Hindlimb muscle (tissue), 1 donor: ENCODE measurements at places on chromosomes 6 and 20.

GRCh38 chr20:14687313-14687712, 349.9 kb upstream of the FLRT3 start:
- no peak for DNase-seq

GRCh38 chr20:18533978-18534644, 26.4 kb downstream of the SEC23B start:
- no peak for DNase-seq

GRCh38 chr6:6810727-6811126, 222.2 kb downstream of the LY86 start:
- DNase-seq = no peak

- DNase-seq = peak; percentile 35
Observed at GRCh38 chr6:46626228-46626909, 26.2 kb downstream of the CYP39A1 start.

- DNase-seq = no peak
Observed at GRCh38 chr6:128532827-128533226, 12.4 kb upstream of the PTPRK start.

DNA sequence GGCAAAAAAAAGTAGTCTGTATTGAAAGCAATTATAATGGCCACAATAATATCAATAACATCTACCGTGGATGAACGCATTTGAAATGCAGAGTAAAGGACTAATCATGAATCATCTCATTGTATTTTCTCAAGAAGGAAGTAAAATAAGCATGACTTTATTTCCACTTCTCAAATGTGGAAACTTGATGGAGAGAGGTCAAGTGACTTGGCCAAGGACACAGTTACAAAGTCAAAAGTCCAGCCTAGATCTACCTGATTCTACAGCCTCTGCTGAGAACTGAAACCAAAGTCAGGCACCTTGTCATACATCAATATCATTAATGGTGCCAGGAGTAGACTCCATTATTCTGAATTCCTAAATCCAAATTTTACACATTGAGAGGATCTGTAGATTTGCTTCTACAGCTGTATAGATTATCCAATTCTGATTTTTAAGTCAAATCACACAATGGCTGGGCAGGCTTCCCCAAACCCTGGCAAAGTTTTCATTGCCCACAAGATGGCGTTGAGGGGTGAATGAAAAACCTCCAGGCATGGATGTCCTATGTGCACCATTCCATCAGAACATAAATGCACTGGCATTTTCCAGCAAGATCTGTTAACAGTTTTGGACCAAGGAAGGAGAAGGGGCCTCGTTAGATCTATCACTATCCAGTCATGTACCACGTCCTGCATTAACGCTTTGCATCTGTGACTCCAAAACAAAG, 423.1 kb downstream of the MAFB start:
- DNase-seq = no peak

DNA sequence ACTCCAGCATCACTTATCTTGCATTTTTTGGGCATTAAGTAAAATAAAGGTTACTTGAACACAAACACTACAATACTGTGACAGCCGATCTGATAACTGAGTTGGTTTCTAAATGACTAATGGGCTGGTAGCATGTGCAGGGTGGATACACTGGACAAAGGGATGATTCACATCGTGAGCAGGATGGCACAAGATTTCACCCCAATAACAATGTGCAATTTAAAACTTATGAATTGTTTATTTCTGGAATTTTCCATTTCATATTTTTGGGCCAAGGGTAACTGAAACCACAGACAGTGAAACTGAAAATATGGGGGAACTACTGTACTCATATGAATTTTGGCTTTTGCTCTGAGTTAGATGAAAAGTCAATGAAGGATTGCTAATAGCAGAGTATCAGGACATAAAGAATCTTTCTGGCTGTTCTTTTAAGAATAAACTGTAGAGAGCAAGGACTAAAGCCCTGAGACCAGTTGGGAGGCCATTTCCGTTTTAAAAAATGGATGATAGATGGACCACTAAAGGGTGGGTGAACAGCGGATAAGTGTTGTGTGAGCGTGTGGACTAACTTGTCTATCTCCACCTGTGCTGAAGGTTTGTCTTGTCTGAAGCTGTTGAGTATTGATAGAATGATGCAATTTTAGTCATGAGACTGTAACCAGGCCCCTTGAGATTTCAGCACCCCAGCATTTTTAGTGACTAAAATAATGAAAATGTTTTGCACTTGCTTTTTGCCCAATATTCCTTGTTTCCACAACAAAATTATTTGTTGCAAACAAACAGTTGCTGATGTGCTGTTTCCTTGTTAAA, 8.2 kb downstream of the SPINT3 start:
- no peak for DNase-seq

DNA sequence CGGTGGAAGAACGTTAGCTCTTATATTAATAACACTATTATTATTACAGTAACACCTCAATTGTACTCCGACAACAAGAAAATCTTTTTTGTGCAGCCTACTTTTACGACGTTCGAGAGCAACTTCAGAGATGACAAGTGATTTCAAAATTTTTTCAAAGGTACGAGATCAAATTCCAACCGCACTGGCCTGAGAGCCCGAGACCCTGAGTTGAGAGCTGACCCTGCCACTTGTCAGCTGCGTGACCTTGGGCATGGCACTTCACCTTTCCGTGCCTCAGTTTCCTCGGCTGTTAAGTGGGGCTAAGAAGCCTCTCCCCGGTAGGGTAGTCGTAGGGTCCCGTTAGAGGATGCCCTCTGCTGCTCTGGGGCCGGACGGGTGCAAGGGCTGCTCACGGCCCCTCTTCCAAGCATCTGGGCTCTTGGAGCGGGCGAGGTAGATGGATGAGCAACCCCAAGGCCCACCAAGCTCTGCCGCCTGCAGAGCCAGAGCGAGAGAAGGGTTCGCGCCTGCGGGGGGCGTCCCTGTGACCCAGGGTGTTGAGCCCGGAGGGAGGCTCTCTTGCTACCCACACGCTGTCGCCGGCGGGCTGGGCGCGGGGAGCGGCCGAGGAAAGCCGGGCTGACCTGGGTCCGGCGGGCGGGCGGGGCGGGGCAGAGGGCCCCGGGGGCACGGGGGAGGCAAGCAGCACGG, 510 bp downstream of the NDRG3 start:
- no peak for DNase-seq

DNA sequence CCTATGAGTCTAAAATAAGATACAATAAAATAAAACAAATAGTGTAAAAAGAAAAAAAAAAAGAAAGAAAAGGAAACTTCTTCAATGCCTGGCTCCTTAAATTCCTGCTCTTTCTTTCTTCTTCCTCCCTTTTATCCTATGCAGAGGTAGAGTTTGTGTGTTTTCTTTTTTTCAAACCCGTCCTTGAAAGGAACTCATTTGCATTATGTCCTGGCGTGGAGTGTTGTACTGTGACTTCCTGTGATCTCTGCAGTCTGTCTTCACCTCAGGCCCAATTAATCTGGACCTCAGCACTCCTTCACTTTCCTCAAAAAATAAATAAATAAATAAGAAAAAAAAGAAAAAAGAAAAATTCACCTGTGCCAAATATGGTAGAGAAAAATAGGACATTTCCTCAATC, 541.9 kb upstream of the SPTLC3 start:
- no peak for DNase-seq

- no peak for DNase-seq
Observed at GRCh38 chr20:49880177-49880576, 35.2 kb downstream of the SPATA2 start.

- DNase-seq = no peak
Observed at GRCh38 chr6:91476000-91476399, 889.1 kb upstream of the MAP3K7 start.

GRCh38 chr6:170013815-170014214, 262.4 kb downstream of the ERMARD start:
- DNase-seq = no peak

GRCh38 chr6:18387061-18387721, at the start of gene RNF144B:
Gene RNF144B, plus strand, starts transcription at chr6:18387350. Its CDS starts 12,185 bp downstream, at chr6:18399535.
- peak; percentile 75 for DNase-seq

GRCh38 chr20:62048346-62048761, 17.3 kb downstream of the TAF4 start:
- no peak for DNase-seq

DNA sequence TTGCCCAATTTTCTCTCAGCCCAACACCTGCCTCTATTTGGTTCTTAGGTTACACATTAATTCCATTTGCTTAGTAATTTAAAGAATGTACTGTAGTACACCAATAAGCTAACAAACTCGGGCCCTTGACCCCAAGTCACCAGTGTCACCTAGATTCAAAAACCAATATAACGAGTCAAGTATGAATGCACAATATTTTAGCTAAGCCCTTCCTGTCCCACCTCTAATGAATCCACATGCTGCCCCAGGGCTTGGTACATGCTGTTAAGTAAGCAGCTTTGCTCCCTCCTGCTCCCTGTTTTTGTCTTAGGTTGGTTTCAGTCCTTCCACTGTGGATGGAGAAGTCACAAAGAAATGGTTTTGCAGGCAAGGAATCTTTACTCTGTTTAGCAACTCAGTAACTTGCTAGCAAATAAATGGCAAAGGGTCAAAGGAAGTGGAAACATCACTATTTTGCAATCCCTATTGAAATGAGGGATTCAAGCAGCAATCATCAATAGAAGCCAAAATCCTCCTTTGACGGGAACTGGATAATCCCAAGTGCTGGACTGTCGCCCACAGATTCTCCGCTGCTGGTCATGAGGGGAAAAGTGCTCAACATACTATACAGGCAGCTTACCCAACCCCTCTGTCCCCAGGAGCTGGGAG, 5.0 kb upstream of the MPC1 start:
- no peak for DNase-seq

DNA sequence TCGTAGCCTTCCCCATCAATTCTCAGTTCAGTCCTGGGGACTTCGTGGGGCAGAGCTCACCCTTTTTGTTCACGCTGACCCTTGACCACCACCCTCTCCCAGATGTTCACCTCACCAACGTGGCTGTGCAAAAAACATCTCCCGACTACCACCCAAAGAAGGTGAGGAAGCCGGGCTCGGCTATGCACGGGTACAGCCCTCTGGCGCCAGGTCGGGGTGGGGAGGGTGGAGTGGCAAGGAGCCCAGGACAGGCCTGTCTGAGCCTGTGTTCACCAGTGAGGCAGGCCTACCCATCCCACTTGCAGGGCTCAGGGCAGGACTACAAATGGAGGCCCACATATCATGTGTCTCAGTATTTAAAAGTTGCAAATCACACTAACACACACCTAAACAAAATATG, 18.1 kb downstream of the PDRG1 start:
- no peak for DNase-seq

DNA sequence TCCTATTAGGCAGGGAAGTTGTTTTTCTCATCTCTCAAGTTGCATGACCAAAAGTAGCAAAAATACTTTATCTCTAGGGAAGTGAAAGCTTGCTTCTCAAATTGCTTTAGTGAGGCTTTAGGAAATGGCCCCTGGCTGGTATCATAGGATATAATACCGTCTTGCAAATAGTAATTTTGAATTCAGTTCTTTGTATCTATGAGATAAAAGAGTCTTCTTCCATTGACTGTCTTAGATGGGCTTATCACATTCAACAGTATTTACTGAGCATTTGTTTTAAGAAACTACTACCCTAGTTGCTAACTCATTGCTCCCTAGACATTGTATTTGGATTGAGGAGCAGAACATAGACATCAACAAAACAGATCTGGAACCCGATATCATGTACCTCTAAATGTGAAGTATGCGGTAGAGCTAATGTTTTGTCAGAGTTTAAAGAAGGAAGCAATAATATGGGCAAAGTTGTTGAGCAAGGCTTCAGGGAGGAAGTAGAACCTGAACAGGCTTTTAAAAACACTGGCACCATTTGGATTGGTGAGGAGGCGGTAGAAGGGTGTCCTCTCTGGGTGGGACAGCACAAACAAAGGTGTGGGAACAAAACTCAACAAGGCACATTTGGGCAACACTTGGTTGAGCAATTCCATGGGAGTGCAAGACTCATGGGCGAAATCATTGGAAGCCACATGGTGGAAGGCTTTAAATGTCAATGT, 101.5 kb downstream of the SGK1 start:
- DNase-seq = no peak

- DNase-seq = no peak
Observed at GRCh38 chr20:50099565-50099991, 13.4 kb downstream of the UBE2V1 start.

DNA sequence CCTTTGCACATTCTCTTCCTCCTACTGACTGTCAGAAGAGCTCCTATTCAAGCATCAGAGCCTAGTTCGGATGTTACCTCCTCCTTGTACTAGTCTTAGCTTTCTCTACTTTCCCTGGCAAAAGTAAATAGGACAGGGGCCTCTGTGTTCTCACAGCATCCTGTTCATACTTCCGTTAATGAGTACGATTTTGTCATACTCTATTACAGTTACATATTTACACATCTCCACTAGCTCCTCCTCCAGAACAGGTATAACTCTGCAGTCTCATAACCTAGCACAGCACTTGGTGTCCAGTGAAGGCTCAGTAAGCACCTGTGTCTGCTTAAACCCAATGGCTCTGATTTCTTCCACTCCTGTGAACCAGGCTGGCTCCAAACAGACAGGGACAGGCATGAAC, 7.0 kb downstream of the ELMO2 start:
- DNase-seq = no peak

- DNase-seq = no peak
Observed at GRCh38 chr6:132820629-132821381, 6.4 kb downstream of the RPS12 start.

GRCh38 chr20:13844296-13844695, 59.5 kb downstream of the NDUFAF5 start:
- DNase-seq = no peak

DNA sequence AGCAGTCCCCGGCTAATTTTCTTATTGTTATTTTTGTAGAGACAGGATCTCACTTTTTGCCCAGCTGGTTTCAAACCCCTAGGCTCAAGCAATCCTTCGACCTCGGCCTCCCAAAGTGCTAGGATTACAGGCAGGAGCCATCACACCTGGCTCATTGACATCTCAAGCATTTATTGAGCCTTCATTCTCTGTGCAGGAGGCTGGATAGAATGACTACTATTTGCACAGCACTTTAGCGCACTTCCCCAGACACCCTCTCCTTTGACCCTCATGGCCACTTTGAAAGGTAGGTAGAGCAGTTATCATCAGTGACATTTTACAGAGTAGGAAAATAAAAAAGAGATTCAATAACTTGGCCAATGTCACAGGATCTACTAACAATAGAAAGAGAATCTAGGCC, 124.0 kb upstream of the STXBP5 start:
- no peak for DNase-seq

GRCh38 chr6:136812174-136812573, 10.2 kb upstream of the PEX7 start:
- no peak for DNase-seq

DNA sequence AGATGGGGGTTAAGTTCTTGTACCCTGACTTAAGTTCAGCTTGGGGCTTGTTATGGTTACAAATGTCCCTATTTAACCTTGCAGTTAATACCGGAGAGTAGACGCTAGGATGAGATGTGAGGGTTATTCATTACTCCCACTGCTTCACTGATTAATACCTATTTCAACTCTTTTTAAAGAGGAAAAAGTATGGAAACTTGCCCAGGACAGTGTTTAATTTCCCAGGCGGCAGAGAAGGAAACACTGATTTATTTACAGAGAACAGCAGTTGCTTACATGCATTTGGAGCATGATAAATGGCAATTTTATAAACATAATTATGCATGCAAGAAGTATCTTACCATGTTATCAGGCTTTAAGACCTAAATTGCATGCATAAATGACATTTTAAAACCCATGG, 137.7 kb downstream of the RCAN2 start:
- no peak for DNase-seq
